COLO829 (cell line): ENCODE measurements at places on chromosomes 1 and 21.

GRCh38 chr1:206739411-206740076 lies 31.0 kb upstream of the IL19 start:
- DNase-seq, result peak; percentile 78

- no peak for DNase-seq
Observed at GRCh38 chr1:30933874-30934252, 25.3 kb upstream of the SDC3 start.

- peak; percentile 39 for DNase-seq
Observed at GRCh38 chr1:222240536-222241181, 307.2 kb downstream of the HHIPL2 start.

DNA sequence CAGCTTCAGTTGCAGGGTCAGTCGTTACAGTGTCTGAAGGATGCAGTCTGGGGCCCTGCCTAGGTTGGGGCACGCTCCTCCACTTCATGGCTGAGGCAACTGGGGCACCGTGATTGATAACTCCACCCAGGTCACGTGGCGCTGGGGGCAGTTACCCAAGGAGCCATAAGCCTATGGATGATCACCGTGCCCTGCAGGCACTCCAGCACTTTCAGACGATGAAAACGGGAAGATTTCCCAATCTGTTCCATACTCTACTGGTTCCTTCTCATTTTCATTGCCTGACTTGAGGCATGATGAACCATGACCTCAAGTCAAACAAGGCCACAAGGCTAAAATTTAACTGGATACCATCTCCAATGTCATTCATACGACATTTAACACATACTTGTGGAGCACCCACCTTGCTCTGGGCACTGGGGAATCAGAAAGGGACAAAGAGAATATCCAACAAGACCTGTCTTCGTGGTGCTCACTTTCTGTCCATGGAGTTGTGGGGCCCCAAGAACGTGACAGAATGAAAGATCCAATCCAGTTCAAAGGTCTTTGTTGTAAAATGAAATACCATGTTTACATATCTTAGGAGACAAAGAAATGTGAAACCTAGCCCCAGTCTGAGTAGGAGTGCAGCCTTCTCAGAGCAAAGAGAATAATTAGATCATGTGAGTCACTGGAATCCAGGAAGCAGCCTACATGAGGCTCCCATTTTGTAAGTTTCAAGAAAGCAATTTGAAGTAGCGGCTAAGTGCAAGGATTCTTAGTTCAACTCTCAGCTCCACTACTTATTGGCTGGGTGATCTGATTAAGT lies 39.4 kb upstream of the SPOCD1 start:
- DNase-seq, result peak; percentile 45

DNA sequence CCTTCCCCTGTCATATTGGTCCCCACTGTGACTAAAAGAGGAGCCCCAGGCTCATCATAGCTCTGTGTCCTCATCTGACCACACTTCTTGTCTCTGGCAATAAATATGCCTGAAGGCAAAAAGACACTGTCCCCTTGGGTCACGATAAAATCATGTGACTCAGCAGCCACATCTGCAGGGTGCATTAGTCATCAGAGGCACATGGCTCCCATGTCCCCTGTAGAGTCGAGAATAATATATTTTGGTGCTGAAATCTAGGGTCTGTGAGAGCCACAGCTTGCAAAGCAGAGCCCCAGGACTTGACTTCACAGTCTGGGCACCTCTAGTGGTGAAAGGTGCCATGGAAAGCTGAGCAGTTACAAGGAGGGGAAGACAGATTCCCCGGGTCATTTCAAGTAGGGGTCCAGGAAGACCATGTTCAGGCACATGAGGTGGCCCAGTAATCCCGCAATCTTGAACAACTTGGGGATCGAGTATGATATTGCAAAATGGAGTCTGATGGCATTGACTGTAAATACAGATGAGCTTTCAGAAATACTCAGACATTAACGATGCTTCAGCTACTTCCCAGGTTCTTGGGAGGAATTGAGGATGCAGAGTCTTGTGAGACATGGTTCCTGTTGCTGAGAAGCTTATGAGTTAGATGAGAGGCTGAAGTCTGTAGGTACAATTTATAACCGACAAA lies 68.6 kb downstream of the SLC35F3 start:
- DNase-seq, result no peak

DNA sequence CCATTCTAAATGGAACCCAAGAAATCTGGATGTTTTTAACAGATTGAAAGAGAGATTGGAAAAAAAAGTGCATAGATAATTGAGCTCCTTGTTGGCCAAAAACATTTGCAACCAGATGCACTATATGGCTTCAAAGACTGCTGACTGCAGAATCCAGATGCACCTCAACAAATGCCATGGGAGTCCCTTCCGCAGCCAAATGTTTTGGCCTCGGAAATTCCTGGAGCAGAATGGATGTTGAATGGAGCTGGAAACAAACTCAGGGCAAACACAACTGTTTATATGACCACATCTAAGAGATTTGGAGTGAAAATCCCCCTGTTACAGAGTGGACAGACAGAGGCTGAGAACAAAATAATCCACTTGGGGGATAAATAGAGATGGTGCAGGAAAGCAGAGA lies 285.0 kb upstream of the NFIA start:
- DNase-seq, result no peak

DNA sequence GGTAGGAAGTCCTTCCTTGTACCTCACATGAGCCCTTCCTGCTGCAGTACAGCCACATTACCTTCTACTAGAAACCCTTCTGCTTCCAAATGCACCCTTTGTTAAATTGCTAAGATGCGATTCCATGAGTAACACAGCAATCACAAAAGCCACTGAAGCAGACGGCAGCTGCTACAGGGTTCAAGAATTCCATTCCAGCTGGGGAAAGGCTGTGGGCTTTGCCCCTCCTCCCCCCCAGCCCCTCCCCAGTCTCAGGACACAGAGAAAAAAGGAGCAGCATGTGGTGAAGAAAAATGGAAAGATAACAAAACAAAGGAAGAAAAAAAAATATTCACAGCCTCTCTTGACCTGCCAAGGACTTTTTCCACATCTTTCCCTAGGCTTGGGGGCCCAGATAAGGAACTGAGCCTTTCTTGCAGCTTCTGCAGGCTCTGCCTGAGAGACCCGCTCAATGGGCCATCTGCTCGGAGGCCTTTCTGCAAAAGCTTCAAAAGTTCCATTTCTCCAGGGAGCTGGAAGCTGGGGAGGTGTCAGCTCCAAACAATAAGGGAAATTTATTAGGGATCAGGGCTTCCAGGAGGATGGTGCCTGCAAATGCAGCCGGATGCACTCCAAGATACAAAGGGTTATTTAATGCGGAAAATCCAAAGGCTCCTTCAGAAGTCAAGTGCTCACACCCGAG lies 72.1 kb downstream of the SYT2 start:
- DNase-seq, result no peak

DNA sequence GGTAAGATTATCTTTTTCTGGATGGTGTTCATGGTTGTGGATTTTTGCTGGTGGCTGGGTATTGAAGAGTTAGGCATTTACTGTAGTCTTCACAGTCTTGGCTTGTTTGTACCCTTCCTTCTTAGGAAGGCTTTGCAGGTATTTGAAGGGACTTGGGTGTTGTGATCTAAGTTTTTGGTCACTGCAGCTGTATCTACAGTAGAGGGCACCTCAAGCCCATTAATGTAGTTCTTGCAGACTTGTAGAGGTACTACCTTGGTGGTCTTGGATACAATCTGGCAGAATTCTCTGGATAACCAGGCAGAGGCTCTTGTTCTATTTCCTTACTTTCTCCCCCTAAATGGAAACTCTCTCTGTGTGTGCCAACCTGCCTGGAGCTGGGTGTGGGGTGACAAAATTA lies 155.8 kb upstream of the BRINP3 start:
- DNase-seq, result no peak

- peak; percentile 27 for DNase-seq
Observed at GRCh38 chr1:78005755-78006154, 1.0 kb downstream of the DNAJB4 start.

DNA sequence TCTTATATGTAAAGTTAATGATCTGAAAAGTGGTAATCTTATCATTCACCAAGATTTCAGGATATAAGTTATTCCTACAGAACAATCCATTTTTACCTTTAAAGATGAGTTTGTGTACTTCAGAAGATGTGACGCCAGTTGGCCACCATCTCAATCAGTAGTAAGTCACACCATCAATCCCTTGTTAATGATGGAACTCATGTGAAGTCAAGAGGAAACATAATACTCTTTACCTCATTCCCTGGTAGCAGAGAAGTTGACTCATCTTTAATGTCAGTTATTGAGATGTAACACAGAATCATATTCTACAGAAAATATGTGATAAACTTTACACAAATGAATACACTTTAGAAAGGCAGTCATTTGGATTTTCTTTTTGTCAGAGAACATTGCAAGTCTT lies 38.2 kb downstream of the MRPL39 start:
- DNase-seq, result no peak

- DNase-seq, result no peak
Observed at GRCh38 chr1:27599605-27600497, 4.1 kb downstream of the AHDC1 start.

GRCh38 chr1:41915786-41916571 lies 2.7 kb downstream of the HIVEP3 start:
- no peak for DNase-seq

DNA sequence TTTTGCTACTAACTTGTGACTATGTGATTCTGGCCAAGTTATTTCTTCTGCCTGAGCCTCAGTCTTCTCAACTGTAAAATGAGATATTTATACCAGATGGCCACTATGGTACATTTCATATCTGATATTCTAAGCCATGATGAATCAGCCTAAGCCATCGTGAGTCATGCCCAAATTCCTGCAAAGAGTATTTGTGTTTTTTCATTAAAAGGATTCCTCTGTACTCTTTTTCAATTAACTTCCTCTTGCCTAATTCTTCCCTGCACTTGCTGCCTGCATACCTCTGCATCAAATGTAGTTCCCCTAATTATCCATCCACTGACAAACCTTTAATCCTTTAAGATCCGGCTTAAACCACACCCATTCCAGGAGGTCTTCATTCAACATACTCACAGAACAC lies 575.1 kb upstream of the BEND5 start:
- DNase-seq, result peak; percentile 28

- no peak for DNase-seq
Observed at GRCh38 chr1:201456499-201457309, 12.3 kb downstream of the PHLDA3 start.

GRCh38 chr1:156165083-156165482 lies 11.7 kb downstream of the SEMA4A start:
- no peak for DNase-seq

GRCh38 chr1:206514813-206515387 lies 7.6 kb downstream of the RASSF5 start:
- no peak for DNase-seq

DNA sequence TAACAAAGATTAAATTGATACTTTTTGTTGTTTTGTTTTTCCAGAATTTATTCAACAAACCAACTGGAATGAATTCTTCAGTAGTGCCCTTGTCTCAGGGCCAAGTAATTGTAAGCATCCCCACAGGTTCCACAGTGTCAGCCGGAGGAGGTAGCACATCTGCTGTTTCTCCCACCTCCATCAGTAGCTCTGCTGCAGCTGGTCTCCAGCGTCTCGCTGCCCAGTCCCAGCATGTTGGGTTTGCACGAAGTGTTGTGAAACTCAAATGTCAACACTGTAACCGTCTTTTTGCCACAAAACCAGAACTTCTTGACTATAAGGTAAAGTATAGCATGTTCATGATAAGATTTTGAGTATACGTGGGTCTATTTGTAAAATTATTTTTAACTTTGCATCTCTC lies 118.5 kb downstream of the ZMYM4 start:
- no peak for DNase-seq

DNA sequence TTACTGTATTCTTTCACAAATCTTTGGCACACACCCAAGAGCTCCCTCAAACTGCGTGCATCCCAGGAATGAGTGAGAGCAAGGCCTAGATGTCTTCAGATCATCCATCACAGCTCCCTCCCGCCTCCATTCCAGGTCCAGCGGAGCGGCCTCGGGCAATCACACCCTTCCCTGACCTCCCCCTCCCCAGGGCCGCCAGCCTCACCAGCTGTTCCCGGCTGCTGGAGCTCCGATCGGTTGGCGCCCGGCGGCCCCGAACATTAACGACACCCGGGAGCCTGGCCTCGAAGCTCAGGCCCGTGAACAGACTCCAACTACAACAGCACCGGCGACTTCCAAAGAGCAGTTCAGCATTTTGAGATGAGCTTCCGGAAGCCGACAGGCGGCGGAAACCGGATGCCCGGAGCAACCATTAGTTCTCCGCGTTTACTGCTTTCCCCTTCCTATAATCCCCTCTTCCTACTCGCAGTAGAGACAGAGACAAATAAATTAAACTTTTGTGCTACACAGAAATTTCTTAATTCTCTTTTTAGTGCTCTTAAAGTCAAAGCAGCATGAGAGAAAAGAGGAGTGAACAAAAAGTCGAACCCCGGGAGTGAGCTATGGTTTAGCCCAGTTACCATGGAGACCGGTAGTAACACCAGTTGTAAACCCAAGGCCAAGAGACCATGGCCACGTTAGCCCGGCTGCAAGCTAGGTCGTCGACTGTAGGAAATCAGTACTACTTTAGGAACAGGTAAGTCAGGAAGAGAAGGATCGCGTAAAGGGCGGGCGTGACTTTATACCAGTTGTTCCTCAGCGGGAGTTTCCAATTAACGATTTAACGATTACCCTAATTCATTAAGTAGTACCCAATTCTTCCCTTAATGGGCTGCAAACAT lies at the start of the genes GPATCH2 and SPATA17:
Gene GPATCH2 (minus strand): TSS at position 380 of the 881 bp plus-strand sequence. CDS start 119 bp downstream, at position 261.
Gene SPATA17 (plus strand): TSS at position 634 of the 881 bp plus-strand sequence. CDS start 35 bp downstream, at position 669.
- DNase-seq, result peak; percentile 96
